Stimulated activated CD4-positive, alpha-beta T cell treated with anti-CD3 and anti-CD28 coated beads, Interleukin-1b, Interleukin-23, amount 100 ng/mL, for 4 hours (primary cell): ENCODE measurements at places on chromosomes 3 and 15.
A peak's percentile ranks its signal among the peaks of the same experiment; 100 is the strongest.

DNA sequence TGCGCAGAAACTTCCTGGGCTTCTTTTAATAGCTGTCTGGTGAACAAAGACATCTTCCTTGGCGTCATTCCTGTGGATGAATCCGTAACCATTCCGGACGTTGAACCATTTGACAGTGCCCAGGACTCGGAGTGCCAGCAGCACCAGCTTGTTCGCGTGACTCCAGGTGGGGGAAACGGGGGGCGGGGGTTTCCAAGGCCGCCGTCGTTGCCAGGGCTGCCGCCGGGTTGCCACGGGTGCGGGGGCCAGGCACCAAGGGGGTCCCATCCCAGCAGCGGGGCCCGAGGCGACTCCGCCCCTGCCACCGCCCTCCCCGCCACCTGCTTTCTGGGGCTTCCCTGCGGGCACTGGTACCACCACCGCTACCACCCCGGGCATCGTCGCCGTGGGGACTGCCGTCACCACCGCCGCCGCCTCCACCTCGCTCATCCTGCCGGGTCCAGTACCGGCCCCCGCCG lies 22.8 kb downstream of the RGMA start:
- no peak for DNase-seq

GRCh38 chr15:67068710-67069400 lies 3.5 kb downstream of the SMAD3 start:
- DNase-seq: no peak

DNA sequence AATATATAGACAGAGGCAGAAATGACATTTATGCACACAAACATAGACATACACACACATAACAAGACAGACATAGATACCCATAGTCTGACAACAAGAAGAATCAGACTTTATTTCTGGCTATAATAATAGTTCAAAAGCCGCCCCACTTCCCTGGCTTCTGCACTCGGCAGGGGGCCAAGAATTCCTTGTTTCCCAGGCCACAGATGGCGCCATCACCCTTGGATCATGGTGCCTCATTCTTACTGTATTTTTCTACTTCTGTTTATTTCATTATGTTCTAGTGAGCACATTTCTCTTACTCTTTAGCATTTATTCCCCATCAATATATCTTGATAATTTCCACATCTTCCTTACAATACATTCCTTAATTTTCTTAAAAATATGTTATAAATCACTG lies 387.5 kb downstream of the NLGN1 start:
- no peak for DNase-seq

GRCh38 chr3:152834776-152835600 lies at the start of gene P2RY1:
P2RY1 (plus strand) TSS chr3:152835131; CDS start chr3:152835783, 652 bp downstream.
- DNase-seq: peak; percentile 15

GRCh38 chr3:55570271-55570711 lies 83.2 kb upstream of the WNT5A start:
- DNase-seq: no peak

- DNase-seq: no peak
These were observed 24.7 kb upstream of the HHLA2 start for GRCh38 chr3:108271626-108272025.

DNA sequence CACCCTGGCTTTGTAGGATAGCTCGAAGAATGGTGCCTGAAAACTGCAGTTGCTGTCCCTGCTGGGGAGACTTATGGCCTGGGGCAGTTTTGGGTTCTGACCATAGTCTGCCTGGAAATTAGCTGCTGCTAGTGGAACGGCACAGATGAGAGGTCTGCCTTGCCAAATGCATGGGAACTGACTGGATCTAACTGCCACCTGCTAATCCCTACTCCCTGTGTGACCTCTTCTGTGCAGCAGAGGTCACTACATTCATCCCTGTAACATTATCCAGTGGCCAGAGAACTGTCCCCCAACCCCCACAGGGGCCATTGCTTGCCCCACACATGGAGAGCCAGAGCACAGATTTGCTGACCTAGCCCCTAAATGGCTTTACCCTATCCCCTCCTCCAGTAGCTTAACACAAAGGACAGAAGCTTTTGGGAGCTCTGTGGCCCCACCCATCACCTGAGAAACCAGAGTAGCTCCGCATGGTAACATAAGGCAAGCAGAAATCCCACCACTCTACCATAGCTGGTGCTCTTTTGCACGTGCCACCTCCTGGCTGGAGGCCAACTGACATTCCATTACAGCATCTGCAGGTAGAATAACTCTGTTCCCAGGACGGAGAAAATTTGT lies 840.0 kb downstream of the EPHA3 start:
- no peak for DNase-seq

GRCh38 chr3:48585411-48585810 lies 9.7 kb downstream of the COL7A1 start:
- DNase-seq: no peak

DNA sequence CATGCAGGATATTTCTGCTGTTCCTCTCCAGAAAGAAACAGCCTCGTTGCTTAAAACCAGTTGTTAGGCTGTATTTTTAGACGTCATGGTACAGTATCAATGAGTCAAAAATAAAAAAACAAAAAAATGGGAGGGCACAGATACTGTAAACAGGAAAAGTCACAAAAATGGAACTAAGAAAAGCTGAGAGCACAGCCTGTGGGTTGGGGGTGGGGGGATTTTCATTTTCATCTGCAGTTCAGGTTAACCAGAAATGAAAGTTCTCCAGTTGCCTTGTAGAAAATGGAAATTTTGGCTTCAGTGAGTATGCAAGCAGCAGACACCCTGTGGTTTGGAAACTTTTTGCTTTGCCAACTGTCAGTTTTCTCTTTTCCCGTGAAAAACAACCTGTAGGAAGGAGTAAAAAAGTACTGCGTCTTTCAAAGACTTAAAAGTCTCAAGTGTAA lies 59.0 kb downstream of the FRMD4B start:
- DNase-seq: peak; percentile 14

GRCh38 chr3:120821426-120821825 lies 78.9 kb downstream of the GTF2E1 start:
- no peak for DNase-seq

DNA sequence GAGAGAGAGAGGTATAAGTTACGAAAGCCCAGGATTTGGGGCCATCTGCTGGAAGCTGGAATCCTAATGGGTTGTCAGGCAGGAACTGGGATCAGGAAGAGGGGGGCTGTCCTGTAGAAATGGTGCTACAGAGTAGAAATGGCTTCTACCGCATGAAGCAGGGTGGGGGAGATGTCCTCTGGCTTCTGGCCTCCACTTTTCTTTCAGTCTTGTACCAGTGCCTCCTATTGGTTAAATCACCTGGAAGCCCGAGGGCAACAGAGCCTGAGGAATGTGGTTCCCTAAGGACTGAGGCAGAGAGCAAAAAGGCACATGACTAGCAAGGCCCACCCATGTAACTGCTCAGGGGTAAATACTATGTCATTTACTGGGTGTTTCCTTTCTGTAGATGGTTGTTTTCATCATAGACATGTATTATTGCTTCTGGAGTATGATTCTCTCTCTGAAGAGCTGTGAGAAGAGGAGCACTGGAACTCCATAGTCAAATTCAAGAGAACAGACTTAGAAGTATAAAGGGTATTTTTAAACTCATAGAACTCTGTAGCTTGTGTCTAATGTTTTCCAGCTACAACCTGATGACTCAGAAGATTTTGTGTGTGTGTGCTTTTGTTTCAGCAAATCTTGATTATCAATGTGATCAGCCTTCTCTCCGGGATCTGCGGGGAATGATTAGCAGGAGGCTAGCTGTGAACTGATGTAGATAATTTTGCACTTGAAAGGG lies 20.2 kb upstream of the MITF start:
- no peak for DNase-seq

DNA sequence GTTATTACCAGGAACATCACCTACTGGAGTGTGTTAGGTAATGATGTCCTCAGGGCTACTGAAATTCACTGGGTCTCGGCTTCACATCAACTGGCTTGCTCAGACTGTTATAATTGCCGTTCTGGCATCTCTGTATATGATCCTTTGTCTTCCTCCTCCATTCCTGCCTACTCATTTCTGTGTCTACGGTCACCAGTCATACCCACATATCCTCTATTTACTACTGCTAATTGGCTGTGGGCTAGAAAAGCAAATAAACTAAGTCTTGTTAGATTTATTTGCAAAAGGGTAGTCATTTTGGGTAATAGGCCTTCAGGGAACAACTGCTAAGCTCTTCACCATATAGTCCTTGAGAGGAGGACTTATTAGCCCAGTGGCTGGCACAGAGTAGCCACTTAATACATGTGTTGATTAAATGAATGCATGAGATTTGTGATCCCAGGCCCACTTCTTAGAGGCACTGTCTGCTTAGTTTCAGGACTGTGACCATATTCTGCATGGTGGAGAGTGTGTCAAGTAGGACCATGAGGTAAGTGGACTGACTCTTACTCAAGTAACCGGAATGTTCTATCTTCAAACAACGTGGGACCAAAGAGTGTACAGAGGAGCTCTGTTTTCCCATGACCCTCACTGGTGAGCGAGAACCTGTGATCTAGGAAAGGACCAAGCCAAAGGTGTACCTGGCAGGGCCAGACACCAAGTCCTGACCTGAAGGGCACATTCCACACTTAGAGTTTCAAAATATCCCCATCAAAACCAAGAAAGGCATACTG lies 13.2 kb downstream of the ZDHHC3 start:
- no peak for DNase-seq

DNA sequence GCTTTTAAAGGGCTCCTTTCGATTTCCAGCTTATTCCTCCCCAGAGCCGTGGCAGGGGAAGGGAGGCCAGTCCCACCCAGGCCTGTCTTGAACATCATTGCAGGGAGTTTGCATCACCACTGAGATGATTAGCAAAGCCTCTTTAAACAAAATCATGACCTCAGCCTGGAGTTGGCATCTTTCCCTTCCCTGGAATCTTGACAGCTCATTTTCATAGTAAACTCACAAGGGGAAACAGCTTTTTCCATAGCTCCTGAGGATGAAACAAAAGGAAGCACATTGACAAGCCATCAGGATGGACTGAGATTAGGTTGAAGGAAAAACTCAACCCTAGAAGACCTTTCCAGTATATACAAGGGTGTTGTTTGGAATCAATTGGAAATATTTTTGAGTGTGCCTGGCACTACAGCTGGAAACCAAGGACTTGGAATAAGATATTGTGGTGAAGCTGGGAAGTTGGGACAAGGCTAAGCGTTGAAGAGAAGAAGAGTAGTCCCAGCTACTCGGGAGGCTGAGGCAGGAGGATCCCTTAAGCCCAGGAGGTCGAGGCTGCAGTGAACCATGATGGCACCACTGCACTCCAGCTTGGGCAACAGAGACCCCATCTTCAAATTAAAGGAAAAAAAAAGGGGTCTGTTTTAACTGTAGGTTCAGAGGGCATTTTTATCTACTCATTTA lies 3.1 kb upstream of the LARP6 start:
- DNase-seq: no peak

- no peak for DNase-seq
These were observed 130.9 kb downstream of the POLQ start for GRCh38 chr3:121414924-121415323.

GRCh38 chr15:57281321-57281720 lies 95.0 kb upstream of the CGNL1 start:
- DNase-seq: no peak

DNA sequence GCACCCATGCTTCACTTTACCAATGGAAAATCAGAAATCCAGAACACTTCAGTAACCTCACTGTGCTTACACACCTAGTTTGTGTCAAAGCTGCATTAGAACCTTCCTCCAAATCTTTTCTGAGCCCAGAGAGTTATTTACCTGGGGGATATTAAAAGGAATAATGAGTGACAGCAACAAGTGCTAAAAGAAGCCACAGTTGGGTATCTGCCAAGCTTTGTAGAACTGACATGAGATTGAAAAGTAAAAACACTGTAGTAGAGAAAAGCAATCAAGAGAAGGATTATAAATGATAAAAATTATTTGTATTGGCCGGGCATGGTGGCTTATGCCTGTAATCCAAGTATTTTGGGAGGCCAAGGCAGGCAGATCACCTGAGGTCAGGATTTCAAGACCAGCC lies 8.8 kb upstream of the TBC1D23 start:
- DNase-seq: no peak

- DNase-seq: no peak
These were observed 28.5 kb downstream of the MFSD1 start for GRCh38 chr3:158830391-158830790.

- no peak for DNase-seq
These were observed 21.9 kb upstream of the CACNA2D2 start for GRCh38 chr3:50525191-50525910.

DNA sequence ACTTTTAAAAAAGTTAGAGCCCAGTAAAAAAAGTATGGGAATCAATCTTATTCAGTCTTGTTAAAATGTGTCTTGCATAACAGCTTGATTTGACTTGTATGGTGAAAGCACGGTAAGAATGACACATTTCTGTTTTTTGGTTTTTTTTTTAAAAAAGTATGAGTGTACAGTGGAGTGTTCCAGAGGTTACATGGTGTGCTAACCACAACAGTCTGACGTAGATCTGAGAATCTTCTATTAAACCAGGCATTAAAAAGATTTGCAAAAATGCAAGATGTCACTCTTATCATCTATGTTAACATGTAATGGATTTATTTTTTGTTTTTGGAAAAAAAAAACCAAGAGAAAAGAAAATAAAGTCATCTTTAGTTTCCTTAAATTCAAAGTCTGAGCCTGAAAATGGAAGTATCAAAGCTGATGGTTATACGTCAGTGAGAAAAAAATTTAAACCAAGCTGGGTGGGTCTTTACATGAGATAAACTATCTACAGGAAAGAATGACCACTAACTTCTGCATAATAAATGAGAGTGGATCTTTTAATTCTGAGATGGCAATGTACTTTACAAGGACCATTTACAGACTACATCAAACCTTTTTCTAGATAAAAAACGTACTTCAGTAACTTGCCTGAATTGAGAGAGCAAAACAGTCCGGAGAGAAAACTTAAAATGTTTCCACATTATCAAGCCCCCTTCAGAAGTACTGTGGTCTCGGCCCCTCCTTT lies 1.6 kb downstream of the GABPB1 start:
- no peak for DNase-seq

GRCh38 chr15:34883633-34884032 lies 85.9 kb downstream of the AQR start:
- DNase-seq: no peak

DNA sequence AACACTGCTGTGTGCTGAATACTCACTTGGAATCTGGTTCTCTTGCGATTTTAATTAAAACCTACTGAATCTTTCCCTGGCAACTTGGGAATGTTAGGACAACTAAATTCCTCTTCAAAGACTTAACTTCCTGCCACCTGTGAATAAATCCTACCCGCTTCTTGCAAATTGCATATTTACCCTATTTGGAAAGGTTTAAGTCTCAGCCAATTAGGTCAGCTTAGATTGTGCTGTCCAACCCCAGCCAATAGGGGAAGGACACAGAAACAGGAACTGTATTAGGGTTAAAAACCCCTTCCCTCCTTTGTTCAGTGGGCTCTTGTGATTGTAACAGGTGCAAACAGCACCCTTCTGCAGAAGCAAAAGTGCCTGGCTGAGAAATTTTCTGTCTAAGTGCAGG lies 38.6 kb upstream of the FSTL1 start:
- DNase-seq: no peak

- DNase-seq: no peak
These were observed 125.2 kb downstream of the OCA2 start for GRCh38 chr15:27973886-27974285.
